ENCODE measurements at places on chromosomes 12 and 14.

DNA sequence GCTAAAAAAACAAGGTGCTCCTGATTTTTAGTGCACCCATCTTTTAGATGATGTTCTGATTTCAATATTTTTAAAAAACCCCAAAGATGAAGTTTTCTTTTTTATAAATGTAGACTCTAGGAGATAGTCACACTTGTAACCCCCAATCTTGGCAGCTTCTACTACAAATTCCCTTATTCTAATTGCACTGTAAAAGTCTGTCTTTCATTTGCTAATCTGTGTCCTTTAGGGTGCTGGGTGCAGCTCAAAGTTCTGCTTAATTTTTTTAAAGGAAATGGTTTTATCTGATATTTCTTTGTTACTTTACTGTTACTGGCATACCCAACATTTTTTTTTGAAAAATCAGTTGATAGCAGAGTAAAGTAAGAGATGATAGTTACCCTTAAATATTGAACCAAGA lies 172.0 kb downstream of the TRHDE start:
- no peak for DNase-seq

GRCh38 chr12:132206046-132206434 lies 61.8 kb downstream of the NOC4L start:
- no peak for DNase-seq

- no peak for DNase-seq
These were observed 46.6 kb downstream of the SLC17A8 start for GRCh38 chr12:100403446-100403845.

DNA sequence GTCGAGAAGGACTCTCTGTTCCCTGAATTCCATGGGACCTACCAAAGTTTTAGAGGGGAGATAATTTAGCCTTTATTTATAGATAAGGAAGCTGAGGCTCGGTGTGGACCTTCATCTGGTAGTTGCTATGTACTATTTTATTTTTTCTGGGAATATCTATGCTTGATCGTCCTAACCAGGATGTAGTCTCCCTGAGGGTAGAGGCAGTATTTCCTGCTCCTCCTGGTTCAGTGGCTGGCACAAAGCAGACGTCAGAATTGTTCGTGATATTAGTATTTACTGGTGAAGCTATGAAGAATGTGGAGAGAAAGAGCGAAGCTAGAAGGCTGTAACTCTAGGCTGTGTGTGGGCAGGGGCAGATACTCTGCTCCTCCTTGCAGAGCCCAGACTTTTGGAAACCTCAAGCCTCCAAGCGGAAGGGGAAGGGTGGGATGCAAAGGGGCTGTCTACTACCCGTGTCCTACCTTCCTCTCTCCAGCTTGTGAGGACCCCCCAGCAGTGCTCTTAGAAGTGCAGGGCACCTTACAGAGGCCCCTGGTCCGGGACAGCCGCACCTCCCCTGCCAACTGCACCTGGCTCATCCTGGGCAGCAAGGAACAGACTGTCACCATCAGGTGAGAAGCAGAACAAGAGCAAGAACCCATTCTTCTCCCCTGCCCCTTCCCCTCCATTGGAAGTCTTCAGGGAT lies 1.4 kb downstream of the LRP10 start:
- DNase-seq: no peak

GRCh38 chr12:49349266-49349665 lies 2.6 kb downstream of the DNAJC22 start:
- no peak for DNase-seq

GRCh38 chr12:42483521-42483790 lies 106.1 kb downstream of the PRICKLE1 start:
- DNase-seq: no peak

GRCh38 chr12:6262211-6262610 lies 48.3 kb upstream of the PLEKHG6 start:
- DNase-seq: no peak

- DNase-seq: no peak
These were observed 59.9 kb downstream of the MGST1 start for GRCh38 chr12:16407346-16407745.

DNA sequence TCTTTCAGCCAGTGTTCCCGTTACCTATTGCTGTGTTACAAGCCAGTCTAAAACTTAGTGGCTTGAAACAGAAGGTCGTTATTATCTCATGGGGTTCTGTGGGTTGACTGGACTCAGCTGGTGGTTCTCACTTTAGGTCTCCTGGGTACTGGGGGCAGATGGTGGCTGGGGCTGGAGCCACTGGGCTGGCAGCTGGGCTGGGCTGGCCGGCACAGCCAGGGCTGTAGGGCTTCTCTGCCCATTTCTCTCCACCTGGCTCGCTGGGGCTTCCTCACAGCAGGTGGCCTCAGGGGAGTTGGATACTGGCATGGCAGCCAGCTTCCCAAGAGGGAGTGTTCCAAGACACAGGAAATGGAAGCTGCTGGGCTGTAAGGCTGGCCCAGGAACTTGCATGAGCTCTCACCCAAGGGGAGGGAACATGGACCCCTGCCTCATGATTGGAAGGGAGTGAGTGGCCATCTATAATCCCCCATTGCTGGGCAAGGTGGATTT lies 27.0 kb downstream of the TUNAR start:
- DNase-seq: no peak

DNA sequence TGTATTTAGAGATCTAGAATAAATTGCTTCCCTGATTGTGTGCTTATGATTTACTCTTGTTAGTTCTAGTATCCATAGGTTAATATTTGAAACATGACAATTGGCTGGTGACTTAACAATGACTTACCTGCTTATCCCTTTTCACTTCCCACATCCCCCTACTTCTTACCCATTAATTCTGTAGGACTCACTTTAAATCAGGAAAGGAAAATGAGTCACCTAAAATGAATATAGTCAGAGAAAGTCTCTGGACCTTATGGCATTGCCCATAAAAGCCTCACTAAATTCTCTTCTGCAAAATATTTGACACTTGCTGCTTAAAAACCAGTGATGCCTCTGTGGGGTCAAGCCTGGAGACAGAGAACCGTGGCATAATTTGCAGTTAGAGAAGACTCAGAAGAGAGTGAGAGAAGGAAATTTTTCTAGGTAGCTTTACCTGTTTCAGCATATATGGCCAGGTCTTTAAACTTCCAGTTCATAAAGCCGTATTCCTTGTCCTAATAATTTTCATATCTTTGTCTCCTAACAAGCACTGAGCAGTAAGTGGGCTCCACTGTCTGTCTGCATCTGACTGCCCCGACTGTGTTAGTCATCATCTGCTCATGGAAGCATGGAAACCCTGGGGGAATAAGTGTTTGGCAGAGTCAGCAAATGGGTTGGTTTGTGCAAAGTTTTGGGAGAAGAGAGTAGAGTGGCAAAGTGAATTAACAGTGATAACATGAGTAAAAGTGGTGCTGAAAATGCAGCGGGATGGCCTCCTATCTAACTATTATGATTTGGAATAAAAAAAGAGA lies 294.4 kb downstream of the AKAP6 start:
- DNase-seq: no peak

GRCh38 chr12:98446682-98447081 lies 68.7 kb upstream of the TMPO start:
- no peak for DNase-seq

DNA sequence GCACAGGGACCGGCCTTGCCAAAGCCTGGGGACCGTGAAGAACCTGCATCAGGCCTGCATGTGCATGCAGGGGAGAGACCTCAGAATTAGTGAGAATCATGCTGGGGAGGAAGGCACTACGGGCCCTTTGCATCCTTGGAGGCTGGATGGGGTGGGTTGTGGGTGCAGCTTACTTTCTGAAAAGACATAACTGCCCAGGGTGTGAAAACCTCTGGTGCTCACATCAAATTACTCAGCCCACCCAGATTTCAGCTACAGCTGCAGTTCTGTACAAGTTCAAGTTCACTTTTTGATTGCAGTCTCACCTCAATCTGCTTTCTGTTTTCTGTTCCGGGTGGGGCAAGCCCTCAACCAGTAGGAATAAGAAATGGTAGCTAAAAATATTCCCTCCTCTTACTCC lies 130.6 kb downstream of the SLC15A4 start:
- DNase-seq: no peak

GRCh38 chr12:67645601-67646000 lies 2.9 kb upstream of the DYRK2 start:
- DNase-seq: no peak

DNA sequence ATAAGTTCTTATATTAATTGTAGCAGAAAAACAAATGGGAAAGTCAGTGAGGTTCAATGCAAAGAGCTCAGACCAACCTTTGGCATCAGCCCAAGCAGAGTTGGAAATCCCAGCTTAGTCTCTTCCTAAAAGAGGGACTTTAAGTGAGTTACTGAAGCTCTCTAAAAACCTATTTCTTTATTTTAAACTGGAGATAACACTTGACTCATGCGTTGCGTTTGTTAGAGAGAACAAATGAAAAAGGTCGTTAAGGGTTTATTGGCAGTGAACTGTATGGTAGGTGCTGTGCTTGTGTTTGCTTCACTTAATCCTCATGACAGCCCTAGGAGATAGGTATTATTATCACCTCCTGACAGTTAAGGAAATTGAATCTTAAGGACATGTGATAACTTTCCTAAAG lies 396.5 kb downstream of the RAD51B start:
- no peak for DNase-seq

DNA sequence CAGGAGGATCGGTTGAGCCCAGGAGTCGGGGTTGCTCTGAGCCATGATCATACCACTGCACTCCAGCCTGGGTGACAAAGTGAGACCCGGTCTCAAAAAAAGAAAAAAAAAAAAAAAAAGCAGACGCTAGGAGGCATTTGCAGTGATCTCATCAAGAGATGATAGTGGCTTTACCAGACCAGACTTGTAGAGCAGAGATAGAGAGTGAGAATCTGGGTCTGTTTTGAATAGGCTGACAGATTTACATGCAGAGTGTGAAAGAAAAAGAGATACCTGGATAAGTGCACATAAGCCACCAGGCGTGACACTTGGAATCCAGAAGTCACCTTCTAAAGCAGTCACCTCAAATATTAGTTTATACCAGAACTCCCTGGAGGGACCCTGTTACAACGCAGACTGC lies 21.1 kb upstream of the FLRT2 start:
- DNase-seq: no peak

GRCh38 chr12:105723066-105723465 lies 392.6 kb downstream of the C12orf75 start:
- no peak for DNase-seq

DNA sequence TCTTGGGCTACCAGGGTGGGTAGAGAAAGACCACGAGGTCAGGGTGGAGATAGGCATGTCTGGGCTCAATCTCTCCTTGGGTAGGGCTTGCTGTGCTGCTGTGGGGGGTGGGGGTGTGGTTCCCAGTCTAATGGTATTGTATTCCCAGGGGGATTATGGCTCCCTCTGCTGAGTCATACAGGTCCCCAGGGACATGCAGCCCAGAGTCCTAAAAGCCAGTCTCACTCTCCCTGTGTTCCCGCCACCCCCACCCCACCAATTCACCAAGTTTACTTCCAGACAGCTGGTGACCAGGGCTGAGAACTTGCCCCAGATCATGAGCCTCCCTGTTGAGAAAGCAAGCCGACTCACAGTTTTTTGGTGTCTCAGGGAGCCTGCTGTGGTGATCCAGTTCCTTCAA lies 367.6 kb downstream of the C12orf75 start:
- DNase-seq: no peak

DNA sequence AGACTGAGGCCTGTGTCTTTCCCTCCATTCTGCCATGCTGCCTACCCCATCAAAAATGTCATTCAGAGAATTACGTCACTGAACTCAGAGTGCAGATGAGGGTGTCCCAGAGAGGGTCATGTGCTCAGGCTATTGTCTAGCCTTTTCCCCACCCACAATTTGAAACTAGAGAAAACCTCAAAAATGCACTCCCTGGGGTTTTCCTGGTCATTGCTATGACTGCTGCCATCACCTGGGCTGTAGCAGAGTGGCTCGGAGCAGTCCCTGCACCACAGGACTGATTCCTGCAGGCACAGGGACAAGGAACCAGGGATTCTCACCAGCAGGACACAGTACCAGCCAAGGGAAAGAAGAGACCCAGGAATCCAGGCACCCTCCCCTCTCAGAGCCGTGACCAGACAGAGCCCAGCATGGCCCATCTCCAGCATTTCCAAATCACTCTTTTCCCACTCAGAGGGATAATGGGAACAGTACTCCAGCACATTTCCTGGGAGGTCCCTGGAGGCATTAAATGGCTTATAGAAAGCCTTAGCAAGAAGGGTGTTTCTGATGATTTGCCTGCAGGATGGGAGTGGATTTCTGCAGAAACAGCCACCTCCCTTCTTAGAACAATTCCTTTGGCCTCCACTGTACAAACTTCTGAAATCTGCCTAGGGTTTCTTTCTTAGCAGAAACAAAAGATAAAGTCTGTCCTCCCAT lies 45.9 kb downstream of the VWF start:
- no peak for DNase-seq

GRCh38 chr14:44910821-44911220 lies 50.9 kb downstream of the KLHL28 start:
- DNase-seq: no peak

- DNase-seq: no peak
These were observed 62.4 kb downstream of the ANO2 start for GRCh38 chr12:5882511-5883190.

DNA sequence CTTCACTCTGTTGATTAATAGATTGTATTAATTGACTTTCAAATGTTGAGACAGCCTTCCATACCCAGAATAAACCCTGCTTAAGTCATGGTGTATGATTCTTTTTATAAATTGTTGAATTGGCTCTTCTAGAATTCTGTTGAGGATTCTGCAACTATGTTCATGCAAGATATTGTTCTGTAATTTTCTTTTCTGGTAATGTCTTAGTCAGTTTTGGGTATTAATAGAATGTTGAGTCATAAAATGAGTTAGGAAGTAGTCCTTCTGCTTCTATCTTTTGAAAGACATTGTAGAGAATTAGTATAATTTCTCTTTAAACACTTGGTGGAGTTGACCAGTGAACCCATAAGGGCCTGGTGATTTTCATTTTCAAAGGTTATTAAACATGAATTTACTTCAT lies 958.9 kb downstream of the LRFN5 start:
- DNase-seq: no peak

DNA sequence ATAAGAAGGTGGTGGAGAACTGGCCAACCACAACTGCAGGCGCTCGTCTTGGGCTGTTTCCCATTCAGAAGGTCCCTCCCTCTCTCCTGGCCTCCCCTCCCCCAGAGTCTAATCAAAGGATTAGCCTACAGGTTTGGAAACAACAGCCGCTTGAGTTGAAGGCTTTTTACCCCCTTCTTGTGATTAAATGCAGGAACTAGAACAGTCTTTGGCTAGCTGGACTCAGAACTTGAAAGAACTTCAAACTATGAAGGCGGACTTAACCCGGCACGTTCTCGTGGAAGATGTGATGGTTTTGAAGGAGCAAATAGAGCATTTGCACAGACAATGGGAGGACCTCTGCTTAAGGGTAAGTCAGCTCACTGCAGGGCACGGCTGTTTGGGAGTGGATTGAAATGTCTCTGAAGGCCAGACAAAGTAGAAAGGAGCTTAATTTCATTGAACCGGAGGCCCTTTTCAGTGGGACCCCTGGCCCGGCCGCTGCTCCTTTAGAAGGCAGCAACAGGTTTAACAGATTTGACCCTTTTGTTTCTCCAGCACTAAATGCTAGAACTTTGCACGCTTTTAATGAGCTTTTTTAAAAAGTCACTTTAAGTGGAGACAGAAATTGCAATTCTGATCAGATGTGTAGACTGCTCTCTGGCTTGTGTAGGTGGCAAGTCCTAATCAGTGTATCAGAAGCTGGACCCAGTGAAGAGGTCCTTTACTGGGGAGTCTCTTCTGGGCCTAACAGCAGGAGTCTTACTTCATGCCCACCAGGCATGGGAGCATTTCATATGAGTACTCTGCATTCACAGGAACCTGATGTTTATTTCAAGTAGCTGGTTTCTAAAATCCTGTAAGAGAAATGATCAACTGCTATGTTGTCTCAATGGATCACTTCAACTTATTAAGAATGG lies 107.7 kb downstream of the ESR2 start:
- no peak for DNase-seq

- DNase-seq: no peak
These were observed 19.5 kb upstream of the PPFIBP1 start for GRCh38 chr12:27504507-27504906.

GRCh38 chr12:110253176-110253575 lies 27.9 kb upstream of the ATP2A2 start:
- DNase-seq: no peak

All from stimulated activated CD8-positive, alpha-beta memory T cell treated with anti-CD3 and anti-CD28 coated beads, Interleukin-15, amount 100 ng/mL, for 1 hour (primary cell).